ENCODE measurements at places on chromosomes 7 and 10.

DNA sequence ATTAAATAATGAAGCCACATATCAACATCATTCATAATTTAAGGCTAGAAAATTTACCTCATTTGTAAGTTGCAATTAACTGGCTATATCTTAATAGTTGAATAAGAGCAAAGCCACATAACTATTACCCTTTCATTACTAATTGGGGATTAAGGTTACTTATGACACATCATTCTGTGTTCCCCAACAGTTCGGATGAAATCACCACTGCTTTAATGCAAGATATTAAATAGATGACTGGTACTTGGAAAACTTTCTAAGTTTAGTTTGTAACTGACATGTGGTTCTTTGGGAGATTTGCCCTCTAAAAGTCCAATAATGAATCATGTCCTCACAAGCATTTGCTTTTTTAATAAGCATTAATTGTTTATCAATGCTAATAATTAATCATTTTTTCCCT lies 109.1 kb downstream of the MTERF1 start:
- no peak for DNase-seq

- no peak for DNase-seq
Measured at GRCh38 chr10:48898426-48898825, 41.2 kb downstream of the LRRC18 start.

DNA sequence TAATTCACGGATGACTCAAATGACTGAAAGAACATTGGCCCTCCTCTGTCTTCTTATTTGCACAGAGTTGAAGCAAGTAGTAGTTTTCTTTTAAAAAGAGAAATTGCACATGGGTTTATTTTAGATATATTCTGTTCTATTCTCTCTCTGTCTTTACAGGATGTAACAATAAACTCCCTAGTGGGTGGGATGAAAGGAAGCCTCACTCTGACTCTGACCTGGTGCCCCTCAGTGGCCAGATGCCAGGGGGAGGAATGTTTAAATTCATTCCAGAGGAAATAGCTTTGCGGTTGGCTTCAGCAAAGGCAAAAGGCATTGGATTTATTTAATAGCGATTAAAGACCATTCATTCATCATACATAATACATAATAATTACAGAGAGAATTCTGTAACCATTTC lies 156.4 kb upstream of the MTPN start:
- no peak for DNase-seq

GRCh38 chr10:44178856-44179255 lies 206.0 kb downstream of the CXCL12 start:
- DNase-seq: no peak
